ENCODE measurements at places on chromosomes 1 and 21. TPM values are rescaled to one million over a fixed set of nuclear protein-coding genes. Genes with fewer than 3 reads are reported as not detected.

ZNF695 gene
- 21.8 TPM for total RNA-seq

CFHR3 gene
- 0.86 TPM for total RNA-seq

S100B gene
- 37.3 TPM for total RNA-seq

LRRC8C gene
- 4.5 TPM for total RNA-seq

GRCh38 chr1:39085174-39085573, 59.0 kb downstream of the NDUFS5 start:
- H3K27me3 ChIP-seq: peaks cover 30% of the 10 kb centered on the region
- DNase-seq: no peak
- no peak overlapping the region for H3K4me3 ChIP-seq
- peaks cover 24% of the 10 kb centered on the region for H3K4me1 ChIP-seq
- no peaks in the 10 kb centered on the region for H3K36me3 ChIP-seq

DNA sequence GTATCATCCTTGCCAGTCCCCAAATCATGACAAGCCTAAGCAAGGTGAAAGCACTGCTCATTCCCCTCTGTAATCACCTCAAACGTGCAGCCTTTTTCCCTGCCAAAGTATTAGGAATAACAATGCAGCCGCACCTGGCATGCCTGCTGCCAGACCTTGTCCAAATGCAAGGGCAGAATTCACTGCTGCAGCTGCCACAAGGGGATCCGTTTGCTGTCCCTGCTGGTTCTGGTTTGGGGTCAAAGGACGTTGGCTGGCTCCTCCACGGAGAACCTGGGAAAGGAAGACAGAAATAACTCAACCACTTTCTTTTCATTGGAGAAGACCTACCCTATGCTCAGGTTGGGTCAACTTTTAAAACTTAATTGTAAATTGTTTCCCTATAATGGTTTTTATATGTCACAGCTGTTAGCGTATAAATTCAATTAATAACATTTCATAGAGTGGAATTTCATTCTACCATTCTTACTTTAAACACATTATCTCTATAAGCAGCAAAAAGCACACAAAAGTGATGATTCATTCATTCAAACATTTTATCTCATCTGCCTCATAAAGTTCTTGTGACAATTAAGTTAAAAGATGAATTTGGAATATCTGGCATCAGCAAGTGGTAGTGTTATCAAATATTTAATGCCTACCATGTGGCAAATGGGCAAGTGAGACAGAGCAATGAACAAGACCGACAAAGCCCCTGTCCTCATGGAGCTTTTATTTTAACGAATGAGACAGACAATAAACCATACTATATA, 59.8 kb upstream of the SDC3 start:
- peaks cover 30% of the 10 kb centered on the region for H3K36me3 ChIP-seq
- H3K27ac ChIP-seq: no peak overlapping the region
- H3K4me1 ChIP-seq: peaks cover 7% of the 10 kb centered on the region
- no peak for DNase-seq
- H3K4me3 ChIP-seq: no peak overlapping the region

- no peaks in the 10 kb centered on the region for H3K27me3 ChIP-seq
- no peak for DNase-seq
- H3K36me3 ChIP-seq: peaks cover 2% of the 10 kb centered on the region
These were observed 8.7 kb downstream of the CAPZB start for GRCh38 chr1:19476450-19477190.

DNA sequence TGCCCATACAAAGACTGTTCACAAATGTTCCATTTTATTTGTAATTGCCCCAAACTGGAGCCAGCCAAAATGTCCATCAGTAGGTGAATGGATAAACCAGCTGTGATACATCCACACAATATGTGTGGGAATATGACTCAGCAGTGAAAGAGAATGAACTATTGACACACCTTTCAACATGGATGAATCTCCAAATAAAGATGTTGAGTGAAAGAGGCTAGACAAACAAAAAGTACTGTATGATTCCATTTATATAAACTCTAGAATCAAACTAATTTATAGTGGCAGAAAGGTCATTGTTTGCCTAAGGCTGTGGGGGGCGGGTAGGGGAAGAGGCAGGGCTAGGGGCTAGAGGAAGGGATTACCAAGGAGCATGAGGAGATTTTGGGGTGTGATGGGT, 4.5 kb downstream of the DHCR24 start:
- H3K27me3 ChIP-seq: no peaks in the 10 kb centered on the region
- H3K36me3 ChIP-seq: peaks cover 34% of the 10 kb centered on the region
- H3K4me1 ChIP-seq: peaks cover 59% of the 10 kb centered on the region
- peak overlapping the region; percentile 97 for H3K4me3 ChIP-seq
- no peak overlapping the region for H3K27ac ChIP-seq
- no peak for DNase-seq

GRCh38 chr1:154753426-154753825, 116.7 kb downstream of the KCNN3 start:
- H3K27me3 ChIP-seq: peaks cover 41% of the 10 kb centered on the region
- H3K4me3 ChIP-seq: no peak overlapping the region
- no peaks in the 10 kb centered on the region for H3K36me3 ChIP-seq
- no peak overlapping the region for H3K27ac ChIP-seq
- no peak for DNase-seq

GRCh38 chr1:62725255-62725654, 37.1 kb upstream of the DOCK7 start:
- H3K4me1 ChIP-seq: peaks cover 72% of the 10 kb centered on the region
- no peaks in the 10 kb centered on the region for H3K36me3 ChIP-seq
- DNase-seq: no peak
- H3K27ac ChIP-seq: peak overlapping the region; percentile 64

Measured in neural crest cell (in vitro differentiated cells).